ENCODE measurements at places on chromosomes 3 and 15.

DNA sequence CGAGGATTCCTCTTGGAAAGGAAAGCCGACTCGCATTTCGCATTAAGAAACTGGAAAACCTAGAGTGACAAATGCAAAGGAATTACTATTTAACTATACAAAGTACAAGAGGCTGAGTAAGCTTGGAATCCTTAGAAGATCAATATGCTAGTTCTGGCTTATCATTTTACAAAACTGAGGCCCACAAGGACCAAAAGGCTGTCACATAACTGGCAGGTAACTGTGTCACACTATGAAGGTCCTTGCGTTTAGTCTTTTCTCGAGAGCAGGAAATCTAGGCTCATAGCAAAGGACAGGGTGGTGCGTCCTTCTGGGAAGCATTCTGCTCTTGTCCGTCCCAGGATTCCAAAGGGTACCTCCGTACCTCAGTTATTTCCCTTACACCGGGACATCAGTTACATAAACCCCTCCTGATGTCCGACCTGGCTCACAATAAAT lies 629 bp downstream of the RPL24 start:
- DNase-seq = no peak

DNA sequence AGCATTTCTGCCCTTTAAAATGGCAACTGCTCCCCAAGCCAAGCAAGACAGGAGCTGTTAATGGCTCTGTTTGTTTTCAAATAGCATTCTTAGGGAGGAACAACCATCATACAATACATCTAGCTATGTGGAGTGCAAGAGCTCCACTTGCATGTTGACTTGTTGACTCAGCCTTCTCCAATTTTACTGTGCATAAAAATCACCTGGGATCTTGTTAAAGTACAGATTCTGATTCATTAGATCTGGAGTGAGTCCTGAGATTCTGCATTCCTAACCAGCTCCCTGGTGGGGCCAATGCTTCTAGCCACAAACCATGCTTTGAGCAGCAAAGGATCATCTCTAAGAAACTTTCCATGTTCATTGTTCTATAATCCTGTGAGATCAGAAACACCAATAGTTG lies 171.4 kb downstream of the THRB start:
- DNase-seq = no peak

- DNase-seq = no peak
Observed at GRCh38 chr15:91572110-91572509, 281.4 kb upstream of the SLCO3A1 start.

- no peak for DNase-seq
Observed at GRCh38 chr3:186094271-186094670, 14.6 kb downstream of the ETV5 start.

- no peak for DNase-seq
Observed at GRCh38 chr3:71543371-71544016, 40.0 kb downstream of the FOXP1 start.

- DNase-seq = peak; percentile 42
Observed at GRCh38 chr15:89912674-89913396, at the start of gene ARPIN. ARPIN (minus strand) TSS chr15:89912952; CDS start chr15:89912835, 117 bp downstream.

Data from fibroblast of gingiva (primary cell).